Activated T-cell treated with anti-CD3 and anti-CD28 coated beads for 1 hour (primary cell): ENCODE measurements at places on chromosomes 2 and 18.

- no peak for DNase-seq
Measured at GRCh38 chr2:104473546-104473945, 380.4 kb upstream of the POU3F3 start.

DNA sequence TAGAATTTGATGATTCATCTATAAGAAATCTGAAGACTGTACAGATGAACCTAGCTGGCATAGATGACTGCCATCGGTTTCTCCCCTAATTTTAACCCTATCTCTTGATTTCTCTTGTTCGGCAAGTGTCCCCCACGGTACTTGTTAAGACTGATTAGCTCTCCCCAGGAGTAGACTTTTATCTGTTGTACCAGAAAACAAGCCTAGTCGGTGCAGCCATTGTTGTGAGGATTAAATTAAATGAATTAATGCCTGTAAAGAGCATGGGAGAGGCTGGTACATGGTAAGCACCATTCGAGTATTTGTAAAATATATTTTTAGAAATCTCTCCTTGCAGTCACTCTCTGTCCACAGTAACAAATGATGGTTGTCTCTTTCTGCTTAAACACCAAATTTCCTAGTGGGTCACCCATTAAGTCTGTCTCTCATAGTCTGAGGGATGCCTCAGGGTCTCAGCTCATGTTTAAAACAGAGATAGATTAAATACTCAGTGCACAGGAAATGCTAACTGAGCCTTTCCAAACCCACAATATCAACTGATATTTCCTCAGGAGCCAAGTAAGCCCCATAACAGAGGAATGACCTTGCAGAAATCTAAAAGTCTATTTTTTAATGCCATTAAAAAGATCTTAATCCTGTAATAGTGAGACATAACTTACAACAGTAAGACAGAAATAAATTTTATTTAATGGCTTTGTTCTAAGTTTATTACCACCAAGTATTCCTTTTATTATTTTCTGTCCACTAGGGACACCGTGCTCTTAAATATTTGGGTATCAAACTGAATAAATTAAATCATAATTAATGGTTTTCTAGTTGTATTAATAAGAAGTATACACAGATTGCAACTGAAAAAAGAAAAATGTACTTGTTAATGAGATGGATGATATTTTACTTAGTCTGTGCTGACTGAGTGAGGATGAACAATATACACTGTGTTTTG, 2.9 kb upstream of the B4GALT6 start:
- no peak for DNase-seq

GRCh38 chr2:72544554-72544953, 281.3 kb downstream of the EXOC6B start:
- DNase-seq = no peak

- DNase-seq = no peak
Measured at GRCh38 chr2:2270808-2271415, 60.2 kb downstream of the MYT1L start.

GRCh38 chr2:40101131-40101575, 322.1 kb upstream of the THUMPD2 start:
- no peak for DNase-seq

- no peak for DNase-seq
Measured at GRCh38 chr2:183564726-183565125, 440.5 kb downstream of the NUP35 start.

- no peak for DNase-seq
Measured at GRCh38 chr2:156435396-156435717, 822 bp upstream of the GPD2 start.

DNA sequence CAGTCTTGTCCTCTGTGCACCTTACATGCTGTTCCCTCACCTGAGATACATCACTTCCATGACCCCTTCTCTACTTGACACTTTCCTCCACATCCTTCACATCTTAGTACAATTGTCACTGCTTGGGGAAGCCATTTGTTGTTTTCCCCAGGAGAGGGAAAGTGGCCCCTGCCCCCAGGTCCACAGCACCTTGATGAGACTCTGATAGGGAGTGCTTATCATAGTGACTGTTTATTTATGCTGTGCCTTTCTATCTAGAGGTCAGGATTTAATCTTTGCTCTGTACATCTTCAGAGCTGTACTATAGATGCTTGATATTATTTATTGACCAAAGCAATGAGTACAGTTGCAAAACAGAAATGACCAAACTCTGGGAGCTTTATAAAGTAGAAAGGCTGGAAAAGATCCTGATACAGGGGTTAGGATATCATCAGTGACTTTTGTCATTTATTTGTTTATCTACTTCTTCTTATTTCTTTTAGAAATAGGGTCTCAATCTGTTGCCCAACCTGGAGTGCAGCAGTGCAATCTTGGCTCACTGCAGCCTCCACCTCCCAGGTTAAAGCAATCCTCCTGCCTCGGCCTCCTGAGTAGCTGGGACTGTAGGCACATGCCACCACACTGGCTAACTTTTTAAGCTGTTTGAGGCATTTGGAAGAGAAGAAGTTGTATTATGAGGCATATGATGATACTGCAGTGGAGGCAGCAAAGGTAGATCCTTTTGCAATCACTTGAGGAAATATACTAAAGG, 94.2 kb downstream of the MEIS1 start:
- no peak for DNase-seq

GRCh38 chr18:23938901-23939341, 75.6 kb upstream of the TTC39C start:
- DNase-seq = no peak

DNA sequence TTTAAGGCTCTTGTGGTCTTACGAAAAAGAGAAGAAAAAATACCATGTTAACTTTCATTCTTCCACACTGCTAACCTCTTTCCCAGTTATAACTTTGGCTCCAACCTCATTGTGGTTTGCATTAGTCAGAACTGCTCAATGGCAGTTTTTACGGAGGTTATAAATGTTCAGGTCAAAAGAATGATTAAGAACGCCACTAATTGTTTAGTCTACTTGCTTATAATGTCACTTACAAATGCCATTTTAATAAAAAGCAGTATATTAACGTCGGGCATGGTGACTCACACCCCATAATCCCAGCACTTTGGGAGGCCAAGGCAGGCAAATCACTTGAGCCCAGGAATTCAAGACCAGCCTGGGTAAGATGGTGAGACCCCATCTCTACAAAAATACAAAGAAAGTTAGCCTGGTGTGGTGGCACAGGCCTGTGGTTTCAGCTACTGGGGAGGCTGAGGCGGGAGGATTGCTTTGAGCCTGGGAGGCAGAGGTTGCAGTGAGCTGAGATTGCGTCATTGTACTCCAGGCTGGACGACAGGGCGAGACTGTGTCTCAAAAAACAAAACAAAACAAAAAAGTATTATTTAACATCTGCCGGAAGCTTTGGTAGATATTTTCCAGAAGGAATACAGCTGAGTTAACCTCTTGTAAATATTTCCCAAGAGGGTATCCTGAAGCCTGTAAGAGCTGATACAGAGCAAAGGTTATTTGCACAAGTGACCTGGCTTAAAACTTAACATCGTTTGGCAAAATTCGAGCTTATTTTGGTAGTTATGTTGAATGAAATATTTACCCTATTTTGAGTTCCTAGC, 5.1 kb downstream of the AGPS start:
- DNase-seq = no peak

GRCh38 chr18:2662990-2663389, 7.5 kb downstream of the SMCHD1 start:
- no peak for DNase-seq

- no peak for DNase-seq
Measured at GRCh38 chr2:97733341-97734035, 20.1 kb downstream of the ZAP70 start.

GRCh38 chr18:24000613-24001490, 13.7 kb upstream of the TTC39C start:
- DNase-seq = no peak

DNA sequence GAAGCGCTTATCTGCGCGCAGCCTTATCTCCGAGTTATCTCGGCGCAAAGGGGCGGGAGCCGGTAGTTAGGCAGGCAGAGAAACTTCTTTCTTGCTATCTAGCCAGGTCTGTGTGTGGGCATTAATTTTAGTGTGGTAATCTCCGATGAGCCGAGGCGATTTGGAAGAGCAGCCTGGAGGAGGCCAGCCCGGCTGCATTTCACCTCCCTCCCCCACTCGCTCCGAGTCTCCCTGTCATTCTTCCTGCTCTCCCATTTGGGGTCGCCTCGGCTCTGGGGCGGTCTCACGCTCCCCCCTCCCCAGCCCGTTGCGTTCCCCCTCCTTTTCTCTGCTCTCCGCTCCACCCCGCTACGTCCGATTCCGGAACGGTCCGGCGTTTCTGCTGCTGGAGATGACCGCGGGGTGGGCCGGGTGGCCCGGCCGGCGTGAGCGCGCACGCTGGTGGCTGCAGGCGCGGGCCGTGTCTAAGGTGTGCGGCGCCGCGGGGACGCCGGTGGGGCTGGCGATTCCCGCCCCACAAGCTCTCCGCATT, 566 bp downstream of the GATA6 start:
- DNase-seq = no peak

GRCh38 chr2:141331127-141331526, 799.7 kb downstream of the LRP1B start:
- no peak for DNase-seq

DNA sequence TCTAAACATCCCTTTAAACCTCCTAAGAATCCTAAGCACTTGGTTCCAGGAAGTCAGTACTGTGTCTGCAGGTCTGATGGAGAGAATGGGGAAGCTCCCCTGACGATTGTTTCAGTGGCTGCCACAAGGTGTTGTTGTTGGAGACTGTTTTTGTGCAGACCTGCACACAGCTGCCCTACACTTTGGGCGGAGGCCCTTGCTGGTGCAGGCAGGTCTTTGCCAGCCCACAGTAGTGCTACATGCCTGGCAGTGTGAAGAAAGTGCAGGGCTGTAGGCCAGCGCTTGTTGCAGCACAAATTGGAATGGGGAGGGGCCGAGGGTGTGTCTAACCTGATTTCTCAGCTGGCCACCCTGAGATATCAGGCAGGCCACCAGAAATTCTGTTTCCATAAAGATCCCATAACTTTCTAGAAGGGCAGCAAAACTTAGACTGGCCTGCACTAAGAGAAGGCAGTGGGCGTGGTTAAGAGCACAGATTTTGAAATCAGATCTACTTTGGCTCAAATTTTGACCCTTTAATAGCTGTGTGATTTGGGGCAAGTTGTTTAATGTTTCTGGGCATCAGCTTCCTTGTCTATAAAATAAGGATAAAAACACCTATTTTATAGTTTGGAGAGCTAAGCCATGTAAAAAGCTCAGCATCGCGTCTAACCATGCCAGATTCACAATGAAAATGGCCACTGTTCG, 83.7 kb upstream of the SLC1A4 start:
- no peak for DNase-seq

- no peak for DNase-seq
Measured at GRCh38 chr2:120203251-120204021, 19.8 kb downstream of the TMEM185B start.

GRCh38 chr2:178644919-178645318, 162.3 kb downstream of the TTN start:
- DNase-seq = no peak

GRCh38 chr2:142445551-142446072, 314.8 kb upstream of the LRP1B start:
- no peak for DNase-seq

DNA sequence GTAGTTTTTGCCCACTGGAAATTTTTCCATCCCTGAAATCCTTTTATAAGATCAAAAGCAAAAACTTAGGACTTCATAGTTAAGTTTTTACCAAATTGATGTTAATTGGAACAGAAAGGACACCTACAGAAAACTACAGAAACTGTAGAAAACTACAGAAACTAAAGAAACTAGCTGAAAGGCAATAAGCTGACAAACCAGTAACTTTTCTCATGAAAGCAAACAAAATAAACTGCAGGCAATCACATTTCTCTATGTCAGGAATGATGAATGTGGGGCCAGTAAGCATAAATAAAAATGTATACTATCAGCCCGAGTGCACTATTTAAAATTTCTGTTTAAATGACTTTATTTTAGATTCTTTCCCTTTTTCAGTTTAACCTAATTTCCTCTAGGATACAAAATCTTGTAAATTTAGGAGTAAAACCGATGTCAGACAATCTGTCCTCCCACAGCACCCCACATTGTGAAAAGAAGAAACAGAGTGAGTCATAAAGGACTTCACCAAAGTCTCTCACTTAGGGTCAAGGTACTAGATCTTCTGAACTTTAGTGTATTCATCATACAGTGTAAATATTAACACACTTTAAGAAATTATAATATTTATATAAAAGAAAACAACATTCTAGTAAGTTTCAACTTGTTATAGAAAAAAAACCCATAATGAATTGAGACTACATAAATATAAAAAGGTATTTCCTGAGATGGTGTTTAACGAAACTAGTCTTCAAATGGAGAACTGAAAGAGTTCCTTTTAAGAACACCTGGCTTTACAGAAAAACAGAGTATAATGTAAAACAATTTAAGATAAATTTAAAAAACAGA, 46.6 kb downstream of the USP40 start:
- no peak for DNase-seq

GRCh38 chr2:102112692-102113665, 29.6 kb upstream of the IL1R1 start:
- no peak for DNase-seq

GRCh38 chr2:172344159-172344558, 83.2 kb upstream of the ITGA6 start:
- DNase-seq = no peak
